Naive B cell (primary cell): ENCODE measurements at places on chromosomes 12 and 14. TPM values are rescaled to one million over a fixed set of nuclear protein-coding genes. Genes with fewer than 3 reads are reported as not detected.
A peak's percentile ranks its signal among the peaks of the same experiment; 100 is the strongest.

RHOJ gene
- not detected for polyA plus RNA-seq

RNASE3 gene
- not detected for polyA plus RNA-seq

GALNT8 gene
- 1.1 TPM for polyA plus RNA-seq

EMP1 gene
- polyA plus RNA-seq: not detected

SLC17A8 gene
- polyA plus RNA-seq: not detected

FBXO21 gene
- polyA plus RNA-seq: 46.0 TPM

FLVCR2 gene
- polyA plus RNA-seq: 0.52 TPM

GRCh38 chr12:76765598-76765997 is 1.7 kb downstream of the ZDHHC17 start:
- no peak for DNase-seq

DNA sequence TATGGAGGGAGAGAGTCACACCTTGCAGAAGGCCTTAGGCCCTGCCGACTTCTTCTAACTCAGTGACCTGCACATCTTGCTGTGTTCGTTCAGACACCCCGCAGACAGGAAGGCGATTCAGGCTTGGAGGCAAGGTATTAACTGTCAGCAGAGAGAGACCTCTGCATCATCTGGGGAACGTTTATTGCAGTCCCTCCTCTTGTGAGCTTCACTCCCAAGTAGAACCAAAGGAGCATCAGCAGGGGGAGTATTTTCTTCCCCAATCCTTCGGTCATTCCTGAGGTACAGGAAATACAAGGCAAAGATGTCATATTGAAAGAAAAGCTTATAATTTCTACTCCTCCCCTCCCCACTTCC is 217.9 kb downstream of the CRADD start:
- DNase-seq: no peak

DNA sequence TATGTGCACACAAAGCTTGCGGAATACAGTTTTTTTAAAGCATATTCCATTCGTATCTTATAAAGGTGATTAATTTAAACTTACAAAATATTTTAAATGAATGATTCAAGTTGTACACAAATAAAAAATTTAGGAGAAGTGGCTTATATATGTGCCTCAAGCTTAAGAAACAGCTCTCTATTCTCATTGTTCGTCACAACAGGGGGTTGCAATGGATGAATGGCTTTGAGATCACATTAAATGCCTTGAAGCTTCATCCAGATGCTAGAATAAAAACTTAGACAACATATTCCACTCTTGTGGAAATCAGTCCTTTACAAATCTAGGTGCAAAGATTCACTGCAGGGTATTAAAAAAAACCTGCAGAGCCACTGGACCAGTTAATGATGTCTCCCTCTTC is 303.9 kb upstream of the LRFN5 start:
- DNase-seq: no peak

- no peak for DNase-seq
These were observed 8.5 kb upstream of the ARMH4 start for GRCh38 chr14:58160561-58160960.

DNA sequence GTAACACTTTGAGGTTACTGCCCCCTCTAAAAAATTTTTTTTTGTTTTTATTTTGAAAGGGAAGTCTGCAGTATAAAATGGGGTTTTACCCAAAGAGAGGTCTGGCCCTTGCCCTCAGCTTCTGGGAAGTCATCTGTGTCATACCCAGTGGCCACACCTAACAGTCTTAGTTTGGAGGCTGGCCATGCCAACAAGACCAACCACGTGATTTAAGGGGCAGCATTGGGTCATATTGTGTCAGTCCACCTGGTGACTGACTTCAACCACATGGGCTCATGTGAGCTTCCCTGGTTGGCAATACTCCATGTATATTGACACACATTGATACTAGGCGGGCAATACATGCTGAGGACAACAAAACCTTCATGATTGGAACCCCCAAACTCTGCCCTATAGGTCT is 173.9 kb downstream of the GXYLT1 start:
- no peak for DNase-seq

DNA sequence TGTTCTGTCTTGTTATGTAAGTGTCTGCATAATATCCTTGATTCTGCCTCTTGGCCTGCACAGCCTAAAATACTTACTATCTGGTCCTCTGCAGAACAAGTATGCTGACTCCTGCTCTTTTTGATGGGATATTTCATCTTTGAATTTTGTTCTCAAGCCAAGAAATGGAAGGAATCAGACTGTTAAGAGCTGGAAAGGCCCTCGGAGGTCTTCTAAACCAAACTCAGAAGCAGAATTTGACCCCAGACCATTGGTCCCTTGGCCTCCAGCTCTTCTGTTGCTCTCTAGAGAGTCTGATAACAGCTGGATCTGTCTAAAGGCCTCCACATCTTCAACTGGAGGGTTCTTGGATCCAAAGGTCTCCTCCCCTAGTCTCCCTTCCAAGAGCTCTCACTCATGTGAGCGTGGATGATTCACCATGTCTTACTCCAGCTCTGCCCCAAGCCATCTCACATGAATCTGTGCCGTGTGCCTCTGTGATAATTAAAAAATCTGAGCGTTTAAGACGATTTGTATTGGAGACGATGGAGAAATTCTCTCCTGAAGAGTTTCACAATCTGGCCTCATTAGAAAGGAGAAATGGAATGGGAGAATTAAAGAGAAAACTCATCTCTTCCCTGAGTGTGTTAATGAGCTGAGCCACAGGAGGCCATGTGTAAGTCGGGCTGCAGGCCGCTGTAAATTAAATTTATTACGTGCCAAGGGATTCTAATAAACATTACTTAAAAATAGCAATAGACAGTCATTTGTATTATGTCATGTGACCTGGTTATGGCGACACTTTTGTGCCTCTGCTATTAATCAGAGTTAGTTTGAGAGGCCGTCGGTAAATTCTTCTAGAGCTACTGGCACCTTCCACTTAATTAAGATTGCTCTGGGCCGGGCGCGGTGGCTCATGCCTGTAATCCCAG is 15.4 kb upstream of the PRIMA1 start:
- DNase-seq: no peak

GRCh38 chr14:92841930-92842329 is 47.8 kb downstream of the GOLGA5 start:
- no peak for DNase-seq

- DNase-seq: peak; percentile 82
These were observed at the start of gene BAZ2A for GRCh38 chr12:56630180-56630632. BAZ2A (minus strand) TSS chr12:56630326; CDS start chr12:56617530, 12,796 bp downstream.

GRCh38 chr14:23558346-23559009 is 2.4 kb downstream of the THTPA start:
- no peak for DNase-seq

GRCh38 chr14:94752591-94753436 is 17.1 kb downstream of the GSC start:
- no peak for DNase-seq

DNA sequence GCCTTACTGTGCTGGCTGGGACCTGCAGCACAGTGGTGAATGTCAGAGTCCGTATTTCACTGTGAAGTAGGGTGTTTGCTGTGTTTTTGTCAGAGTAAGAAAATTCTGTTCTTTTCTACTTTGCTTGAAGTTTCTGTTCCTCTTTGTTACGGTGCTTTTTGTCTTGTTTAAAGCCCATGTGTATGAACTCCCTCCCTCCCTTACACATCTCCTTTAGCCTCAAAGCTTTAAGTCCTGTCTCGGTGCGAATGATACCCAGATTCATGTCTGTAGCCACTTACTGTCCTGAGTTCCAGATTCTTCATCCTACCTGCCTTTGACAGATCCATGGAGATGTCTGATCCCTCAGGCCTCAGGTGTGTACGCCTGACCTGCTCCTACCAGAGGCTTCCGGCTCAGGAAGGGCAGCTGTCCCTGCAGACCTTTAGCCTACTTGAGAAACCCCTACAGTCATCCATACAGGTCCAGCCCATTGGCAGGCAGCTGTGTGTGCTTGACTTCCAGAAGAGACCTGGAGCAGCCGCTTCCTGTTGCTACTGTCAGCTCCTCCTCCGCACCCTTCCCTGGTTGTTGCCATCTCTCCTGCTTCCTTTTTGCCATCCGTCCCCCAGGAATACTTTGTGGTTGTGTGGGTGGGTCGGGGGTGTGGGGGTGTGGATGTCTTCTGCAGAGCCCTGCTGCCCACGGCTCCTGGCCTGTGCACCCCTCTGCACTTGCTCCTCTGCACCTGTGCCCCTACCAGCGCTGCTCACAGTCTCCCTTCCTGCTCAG is 72.9 kb downstream of the DDX51 start:
- DNase-seq: peak; percentile 65

GRCh38 chr12:38664661-38665269 is 240.6 kb downstream of the CPNE8 start:
- no peak for DNase-seq

- no peak for DNase-seq
These were observed 274.7 kb downstream of the EGLN3 start for GRCh38 chr14:33676135-33676566.

- DNase-seq: no peak
These were observed 87.5 kb downstream of the SLC6A15 start for GRCh38 chr12:84825149-84825548.

DNA sequence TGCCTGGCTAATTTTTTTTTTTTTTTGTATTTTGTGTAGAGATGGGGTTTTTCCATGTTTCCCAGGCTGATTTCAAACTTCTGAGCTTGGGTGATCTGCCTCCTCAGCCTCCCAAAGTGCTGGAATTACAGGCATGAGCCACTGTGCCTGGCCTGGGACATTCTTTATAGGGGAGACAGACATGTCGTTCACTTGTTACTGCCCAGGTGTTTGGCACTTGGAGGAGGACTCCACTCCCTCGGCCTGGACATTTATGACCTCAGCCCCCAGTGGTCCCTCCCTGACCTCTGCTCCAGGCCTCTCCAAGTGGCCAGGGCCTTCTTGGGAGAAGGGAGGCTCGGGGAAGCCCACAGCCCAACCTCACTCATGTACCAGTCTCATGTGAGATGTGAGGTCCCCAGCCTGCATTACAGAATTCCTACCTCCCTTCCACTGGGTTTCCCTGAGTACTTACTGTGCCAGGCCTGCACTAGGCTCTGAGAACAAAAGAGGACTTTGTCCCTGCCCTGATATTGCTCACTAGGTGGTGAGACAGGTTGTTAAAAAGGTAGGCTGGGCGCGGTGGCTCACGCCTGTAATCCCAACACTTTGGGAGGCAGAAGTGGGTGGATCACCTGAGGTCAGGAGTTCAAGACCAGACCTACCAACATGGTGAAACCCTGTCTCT is 9.7 kb upstream of the POP5 start:
- no peak for DNase-seq

DNA sequence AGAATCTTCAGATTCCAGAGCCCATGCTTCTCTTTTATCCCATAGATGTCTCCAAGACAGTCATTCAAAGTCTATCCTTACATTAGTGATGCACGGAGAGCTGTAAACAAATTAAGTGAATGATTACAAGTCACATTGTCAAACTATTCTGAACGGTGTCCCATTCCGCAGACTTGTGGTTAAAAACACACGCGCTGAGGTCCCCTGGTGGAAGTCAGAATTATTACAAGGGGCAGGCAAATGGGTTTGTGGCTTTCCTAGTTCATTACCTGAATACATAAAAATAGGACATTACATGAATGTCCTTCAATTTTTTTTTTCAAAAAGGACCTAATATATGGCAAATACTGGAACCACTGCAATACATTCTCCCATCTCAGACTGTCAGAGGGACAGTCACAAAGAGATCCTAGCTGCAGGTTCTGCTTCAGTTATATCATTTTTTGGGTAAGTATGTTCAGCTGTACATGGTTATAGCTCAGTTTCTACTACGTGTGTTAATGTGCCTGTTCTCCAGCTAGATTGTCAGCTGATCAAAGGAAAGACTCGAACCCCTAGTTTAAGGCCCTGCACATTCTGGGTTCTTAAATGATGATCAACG is 53.1 kb upstream of the STON2 start:
- DNase-seq: peak; percentile 32

DNA sequence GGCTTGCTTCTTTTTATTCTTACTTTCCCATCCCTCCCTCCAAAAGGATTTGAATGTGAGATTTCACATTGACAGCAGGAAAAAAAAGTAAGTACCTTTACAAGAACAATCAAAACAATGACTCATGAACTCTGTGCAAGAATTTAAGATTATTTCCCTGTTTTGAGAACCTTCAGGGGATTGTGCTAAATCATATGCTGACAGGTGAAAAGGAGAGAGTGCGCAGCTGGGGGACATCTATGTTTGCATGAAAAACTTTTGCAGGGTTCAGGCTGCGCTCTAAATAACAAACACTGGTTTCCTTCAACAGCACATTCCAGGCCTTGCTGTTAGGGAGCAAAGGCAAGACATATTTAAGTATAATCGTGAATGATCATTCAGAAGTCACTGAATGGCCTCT is 27.3 kb downstream of the RERG start:
- no peak for DNase-seq

- DNase-seq: no peak
These were observed 12.3 kb upstream of the RARG start for GRCh38 chr12:53244337-53244736.

DNA sequence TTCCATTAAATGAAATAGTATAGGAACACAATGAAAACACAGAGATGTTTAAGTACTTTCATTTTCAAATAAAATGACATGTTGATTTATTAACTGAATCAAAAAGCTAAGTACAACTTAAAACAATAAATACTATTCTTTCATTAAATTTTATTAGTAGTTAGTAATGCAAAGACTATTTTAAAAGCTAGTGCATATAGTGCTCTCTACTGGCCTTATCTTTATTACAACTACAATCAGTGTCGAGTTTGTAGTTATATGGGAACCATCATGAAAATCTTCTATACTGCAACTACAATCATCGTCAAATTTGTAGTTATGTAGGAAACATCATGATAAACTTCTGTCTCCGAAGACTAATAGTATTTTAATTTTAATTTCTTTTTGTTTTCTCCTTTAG is 8.9 kb upstream of the LIN7A start:
- no peak for DNase-seq
